Stimulated activated CD4-positive, alpha-beta T cell treated with anti-CD3 and anti-CD28 coated beads, Interleukin-1b, Interleukin-23, amount 100 ng/mL, for 24 hours (primary cell): ENCODE measurements at places on chromosomes 7 and 10.
A peak's percentile ranks its signal among the peaks of the same experiment; 100 is the strongest.

DNA sequence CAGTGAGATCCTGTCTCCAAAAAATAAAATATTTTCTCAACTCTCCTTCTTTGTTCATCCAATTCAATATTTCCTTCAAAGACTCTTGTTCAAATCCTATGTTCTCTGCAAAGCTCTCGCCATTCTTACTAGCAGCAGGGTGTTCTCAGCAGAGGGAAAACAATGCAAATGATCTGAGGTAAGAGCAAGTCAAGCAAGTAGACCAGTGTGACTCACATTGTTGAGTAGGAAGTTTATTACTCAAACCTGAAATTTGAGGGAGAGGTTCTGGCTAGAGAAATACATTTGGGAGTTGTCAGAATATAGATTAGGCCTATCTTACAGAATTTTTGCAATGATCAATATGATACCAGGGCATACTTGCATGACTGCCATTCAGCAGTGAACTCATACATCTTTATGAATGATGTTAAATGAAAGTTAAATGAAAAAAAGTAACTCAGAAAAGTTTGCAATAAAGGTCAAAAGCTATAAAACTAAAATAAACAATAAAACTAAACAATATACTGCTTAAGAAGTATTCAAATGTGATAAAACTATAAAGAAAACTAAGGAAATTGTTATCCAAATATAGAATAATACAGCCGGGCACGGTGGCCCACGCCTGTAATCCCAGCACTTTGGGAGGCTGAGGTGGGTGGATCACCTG is 5.8 kb downstream of the IDE start:
- no peak for DNase-seq

DNA sequence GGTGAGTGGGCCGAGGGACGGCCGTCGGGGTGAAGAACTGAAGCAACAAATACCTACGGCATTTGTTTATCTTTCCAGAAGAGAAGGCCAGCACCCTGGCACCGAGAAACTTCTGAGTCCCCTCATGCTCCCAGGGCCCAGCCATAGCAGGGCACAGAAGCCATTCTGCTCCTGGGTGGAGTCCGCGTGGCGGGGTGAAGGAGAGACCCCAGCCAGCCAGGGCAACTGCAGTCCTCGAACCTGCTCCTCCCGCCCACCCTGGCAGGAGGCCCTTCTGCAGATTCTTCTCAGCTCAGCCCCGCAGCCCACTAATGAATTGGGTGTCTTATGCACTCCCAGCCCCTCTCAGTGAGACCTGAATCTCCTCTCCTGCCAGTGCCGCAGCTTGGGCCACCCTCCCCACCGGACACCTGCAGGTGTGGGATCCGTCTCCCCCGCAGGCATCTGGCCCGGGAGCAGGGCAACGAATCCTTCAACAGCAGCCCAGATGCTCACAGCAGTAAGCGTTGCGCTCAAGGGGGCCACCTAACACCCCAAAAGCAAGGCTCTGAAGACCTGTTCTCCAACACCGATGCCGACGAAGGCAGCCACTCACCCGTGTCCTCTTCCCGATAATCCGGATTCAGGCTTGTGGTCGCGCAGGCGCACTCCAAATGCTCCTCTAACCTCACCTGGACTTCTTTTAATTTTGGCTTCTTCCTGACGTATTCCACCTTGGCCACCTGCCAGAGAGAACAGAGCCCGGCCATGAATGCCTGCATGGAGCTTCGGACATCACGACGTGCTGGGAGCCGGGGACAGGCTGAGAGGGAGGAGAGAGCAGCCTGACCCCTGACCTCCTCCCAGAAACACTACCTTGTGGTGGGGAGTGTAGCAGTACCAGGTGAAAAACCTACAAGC is 18.9 kb downstream of the PDGFA start:
- DNase-seq: no peak

DNA sequence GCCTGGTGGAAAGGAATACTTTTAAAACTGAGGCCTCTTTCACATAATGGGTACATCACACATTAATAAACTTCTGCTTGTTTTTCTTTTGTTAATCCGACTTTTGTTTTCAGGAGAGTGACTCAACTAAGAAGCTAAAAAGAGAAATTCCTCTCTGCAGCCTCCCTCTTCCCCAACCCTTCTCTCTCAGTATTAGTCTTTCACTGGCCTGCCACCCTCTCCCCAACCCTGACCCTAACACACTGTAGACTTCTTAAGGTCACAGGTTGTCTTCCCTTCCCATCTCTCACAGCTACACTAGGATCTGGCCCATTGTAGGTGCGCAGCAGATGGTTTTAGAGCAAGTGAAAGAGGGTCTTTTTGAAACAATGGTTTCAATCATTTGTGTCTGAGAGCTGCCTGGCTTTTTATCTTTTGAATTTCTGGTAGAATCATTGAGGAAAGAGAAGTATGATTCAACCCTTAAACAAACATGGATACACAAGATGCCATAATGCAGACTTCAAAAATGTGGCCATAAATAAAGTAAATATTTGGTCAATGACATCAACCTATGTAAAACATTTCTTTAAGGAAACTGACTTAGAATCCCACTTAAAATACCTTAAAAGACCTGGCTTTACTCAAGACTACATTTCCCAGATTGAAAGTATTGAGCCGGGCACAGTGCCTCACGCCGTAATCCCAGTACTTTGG is 17.9 kb upstream of the FFAR4 start:
- no peak for DNase-seq

- no peak for DNase-seq
These were observed 97.5 kb downstream of the ZNF365 start for GRCh38 chr10:62471711-62472110.

GRCh38 chr10:103727546-103727963 is 127.8 kb downstream of the SH3PXD2A start:
- no peak for DNase-seq

GRCh38 chr10:15370212-15370855 is 755 bp downstream of the FAM171A1 start:
- DNase-seq: peak; percentile 13

DNA sequence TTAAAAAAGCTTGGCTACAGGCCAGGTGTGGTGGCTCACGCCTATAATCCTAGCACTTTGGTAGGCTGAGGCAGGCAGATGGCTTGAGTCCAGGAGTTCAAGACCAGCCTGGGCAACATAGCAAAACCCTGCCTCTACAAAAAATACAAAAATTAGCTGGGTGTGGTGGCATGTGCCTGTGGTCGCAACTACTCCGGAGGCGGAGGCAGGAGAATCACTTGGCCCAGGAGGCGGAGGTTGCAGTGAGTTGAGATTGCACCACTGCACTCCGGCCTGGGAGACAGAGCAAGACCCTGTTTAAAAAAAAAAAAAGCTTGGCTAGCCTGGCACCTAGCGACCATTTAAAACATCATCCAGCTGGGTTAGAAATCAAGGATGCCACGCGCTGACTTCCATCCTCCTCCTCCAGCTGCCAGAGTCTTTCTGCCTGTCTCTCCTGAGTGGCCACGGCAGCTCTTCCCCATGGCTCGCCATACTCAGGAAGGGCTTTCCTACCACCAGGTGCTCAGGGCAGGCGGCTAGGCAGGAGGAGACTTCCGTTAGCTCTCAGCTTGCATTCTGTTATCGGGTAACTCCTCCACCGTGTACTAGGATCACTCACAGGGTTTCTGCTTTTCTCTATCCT is 45.0 kb downstream of the DENND2A start:
- DNase-seq: no peak

- no peak for DNase-seq
These were observed 79.5 kb upstream of the GPR141 start for GRCh38 chr7:37604078-37604477.

GRCh38 chr7:90830308-90830707 is 234.2 kb downstream of the CDK14 start:
- no peak for DNase-seq

GRCh38 chr10:132419538-132420468 is 22.8 kb downstream of the PWWP2B start:
- no peak for DNase-seq

- no peak for DNase-seq
These were observed 102.2 kb downstream of the RBM20 start for GRCh38 chr10:110746254-110746826.

- no peak for DNase-seq
These were observed 189.3 kb downstream of the POLR1F start for GRCh38 chr7:19519443-19520021.

- no peak for DNase-seq
These were observed 189.6 kb downstream of the ADAM12 start for GRCh38 chr10:126198681-126199080.

GRCh38 chr7:84549409-84549808 is 354.8 kb upstream of the SEMA3A start:
- DNase-seq: no peak

DNA sequence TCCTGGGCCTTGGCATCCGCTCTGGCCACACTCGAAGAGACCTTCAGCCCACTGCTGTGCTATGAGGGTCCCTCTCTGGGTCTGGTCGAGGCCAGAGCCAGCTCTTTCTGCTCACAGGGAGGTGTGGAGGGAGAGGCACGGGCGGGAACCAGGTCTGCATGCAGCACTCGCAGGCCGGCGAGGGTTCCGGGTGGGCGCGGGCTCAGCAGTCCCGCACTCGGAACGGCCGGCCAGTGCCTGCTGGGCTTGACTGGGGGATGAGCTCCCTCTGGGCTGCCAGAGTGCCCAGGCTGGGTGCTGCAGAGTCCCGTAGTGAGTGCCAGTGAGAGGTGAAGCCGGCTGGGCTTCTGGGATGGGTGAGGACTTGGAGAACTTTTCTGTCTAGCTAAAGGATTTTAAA is 882.7 kb downstream of the XPNPEP1 start:
- DNase-seq: no peak

- no peak for DNase-seq
These were observed 92.8 kb downstream of the ALOX5 start for GRCh38 chr10:45466784-45467183.

- no peak for DNase-seq
These were observed 21.7 kb downstream of the DDIT4 start for GRCh38 chr10:72295330-72295910.

GRCh38 chr10:110009736-110010475 is 2.1 kb downstream of the ADD3 start:
- no peak for DNase-seq

DNA sequence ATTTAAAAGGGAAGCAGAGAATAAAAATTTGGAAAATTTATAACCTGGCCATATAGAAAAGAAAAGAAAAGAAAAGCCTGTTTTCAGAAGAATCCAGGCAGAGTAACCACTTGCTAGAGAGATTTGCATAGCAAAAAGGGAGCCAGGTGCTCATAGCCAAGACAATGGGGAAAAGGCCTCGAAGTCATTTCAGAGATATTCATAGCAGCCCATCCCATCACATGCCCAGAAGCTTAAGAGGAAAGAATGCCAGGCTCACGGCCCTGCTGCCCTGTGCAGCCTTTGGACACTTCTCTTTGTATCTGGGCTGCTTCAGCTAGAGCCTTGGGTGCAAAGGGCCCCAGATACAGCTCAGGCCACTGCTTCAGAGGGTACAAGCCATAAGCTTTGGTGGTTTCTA is 159.8 kb downstream of the CCDC7 start:
- DNase-seq: no peak

DNA sequence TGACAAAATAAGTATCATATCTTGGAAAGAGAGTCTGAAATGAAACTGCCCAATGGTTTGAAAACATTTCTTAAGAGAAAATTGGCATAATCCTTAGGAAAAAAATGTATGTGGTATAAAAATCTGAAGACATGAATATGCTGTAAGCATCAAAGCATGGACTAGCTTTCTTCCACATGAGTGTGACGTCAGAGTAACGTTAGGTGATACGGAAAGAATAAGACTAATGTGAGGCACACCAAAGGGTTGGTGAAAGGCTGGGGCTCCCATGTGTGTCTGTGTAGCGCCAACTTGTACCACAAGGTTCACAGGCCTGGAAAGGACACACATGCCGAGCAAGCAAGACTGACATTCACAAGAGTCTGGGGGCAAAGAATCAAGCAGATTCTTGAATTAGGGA is 238.1 kb upstream of the GLI3 start:
- DNase-seq: no peak

DNA sequence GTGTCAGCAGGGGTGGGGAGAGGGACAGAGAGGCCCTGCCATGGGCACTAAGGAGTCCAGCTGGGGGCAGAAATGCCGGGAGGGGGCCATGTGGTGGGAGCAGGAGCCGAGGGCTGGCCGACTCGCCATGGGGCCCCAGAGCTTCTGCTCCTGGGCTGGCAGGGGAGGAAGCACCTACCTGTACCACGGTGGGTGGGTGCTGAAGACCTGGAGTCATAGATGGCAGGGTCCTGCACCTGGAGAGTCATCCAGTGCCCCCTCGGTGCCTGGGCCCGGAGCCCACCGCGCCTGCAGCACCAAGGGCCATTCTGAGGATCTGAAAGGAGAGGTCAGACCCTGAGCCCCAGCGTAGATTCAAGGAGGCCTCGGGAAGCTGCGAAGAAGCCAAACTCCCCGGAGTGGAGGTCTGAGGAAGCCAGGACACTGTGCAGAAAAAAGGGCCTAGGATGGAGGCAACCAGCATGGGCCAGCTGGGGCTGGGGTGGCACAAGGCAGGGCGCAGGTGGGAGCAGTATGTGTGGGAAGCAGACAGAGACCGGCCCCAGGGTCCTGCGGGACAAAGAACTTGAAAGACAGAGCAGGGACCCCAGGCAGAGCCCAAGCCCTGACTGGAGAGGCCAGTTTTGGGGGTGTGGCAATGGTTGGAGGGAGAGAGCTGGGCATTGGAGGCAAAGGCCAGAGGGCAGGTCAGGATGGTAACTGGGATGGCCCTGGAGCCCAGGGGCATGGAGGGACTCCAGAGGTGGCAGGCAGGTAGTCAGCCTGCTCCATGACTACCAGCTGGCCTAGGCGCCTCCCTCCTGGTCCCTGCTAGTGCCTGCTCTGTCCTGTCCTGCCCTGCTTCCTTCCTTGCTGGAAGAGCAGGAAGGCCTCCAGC is 26.7 kb upstream of the SMARCD3 start:
- no peak for DNase-seq

DNA sequence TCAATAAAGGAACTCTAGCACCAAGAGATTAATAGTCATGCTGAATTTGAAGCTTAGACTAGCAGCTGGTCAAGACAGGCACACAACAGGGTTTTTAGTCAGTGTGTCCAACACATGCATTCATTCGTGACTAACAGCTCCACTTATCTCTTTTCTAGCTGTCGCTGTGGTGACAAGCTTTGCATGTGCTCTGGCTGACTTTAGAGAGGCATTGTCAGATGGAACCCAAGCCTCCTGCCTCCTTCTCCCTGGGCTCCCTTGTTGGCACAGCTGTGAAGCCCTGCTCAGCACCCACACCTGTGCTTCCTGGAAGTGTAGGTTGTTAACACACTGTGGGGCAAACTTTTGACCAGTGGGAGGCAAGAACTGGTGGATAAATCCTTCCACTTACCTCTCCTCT is 9.8 kb upstream of the AGK start:
- no peak for DNase-seq

- DNase-seq: no peak
These were observed 111.2 kb upstream of the ADO start for GRCh38 chr10:62693306-62693705.

GRCh38 chr10:27297844-27298521 is 57.4 kb upstream of the ACBD5 start:
- no peak for DNase-seq
